NCI-H1105 treated with DMSO at 0.1 percent for 48 hours (cell line): ENCODE measurements at places on chromosomes 2 and 18.

- DNase-seq, result no peak
Measured at GRCh38 chr2:96926236-96926635, 56.4 kb upstream of the SEMA4C start.

- DNase-seq, result no peak
Measured at GRCh38 chr2:122034777-122035176, 279.3 kb downstream of the TSN start.

DNA sequence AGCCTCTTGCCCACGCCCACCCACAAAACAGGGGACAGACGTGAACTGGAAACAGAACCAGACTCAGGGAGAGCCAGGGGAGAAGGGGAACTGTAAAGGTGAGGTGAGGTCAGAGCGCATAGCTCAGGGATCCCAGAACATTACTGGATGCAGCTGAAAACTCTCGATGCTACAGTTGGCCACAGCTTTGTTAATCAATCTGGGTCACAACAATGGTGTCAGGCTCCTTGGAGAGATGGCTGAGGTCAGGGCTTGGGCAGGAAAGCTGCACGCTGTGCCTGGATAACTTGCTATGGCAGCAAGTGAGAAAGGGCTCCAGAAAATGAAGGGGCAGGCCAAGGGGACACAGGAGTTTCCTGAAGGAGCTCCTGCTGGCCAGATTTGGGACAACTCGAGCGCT lies 263.3 kb downstream of the TFCP2L1 start:
- DNase-seq, result no peak

DNA sequence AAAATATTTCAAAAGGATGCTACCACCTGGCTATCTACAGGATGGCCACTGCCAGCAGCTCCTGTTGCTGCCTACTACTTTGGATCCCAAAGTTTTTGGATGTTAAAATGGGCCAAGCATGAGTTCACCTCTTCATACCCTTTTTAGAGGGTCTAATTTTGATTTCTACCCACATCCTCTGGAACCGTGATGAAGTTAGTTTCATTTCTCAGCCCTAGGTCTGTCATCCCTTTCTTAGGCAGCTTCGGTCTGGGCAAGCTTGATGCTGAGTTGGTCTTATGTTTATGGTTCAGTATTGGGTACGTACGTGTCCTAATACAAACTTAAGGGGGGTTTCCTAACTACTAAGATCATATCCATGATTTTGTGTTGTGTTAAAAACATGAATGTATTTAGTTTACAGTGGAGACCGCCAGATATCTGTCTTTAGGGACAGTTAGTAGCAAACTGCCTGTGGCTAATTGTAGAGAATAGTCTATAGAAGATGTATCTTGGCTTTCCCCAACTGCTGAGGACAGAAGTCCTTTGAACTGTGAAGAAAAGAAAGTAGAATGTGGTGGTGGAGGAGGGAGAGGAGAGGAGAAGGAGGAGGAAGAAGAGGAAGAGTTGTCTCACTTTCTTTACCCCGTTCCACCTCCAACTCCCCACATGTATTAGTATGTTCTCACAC lies 184.9 kb downstream of the UBE2E3 start:
- DNase-seq, result no peak

DNA sequence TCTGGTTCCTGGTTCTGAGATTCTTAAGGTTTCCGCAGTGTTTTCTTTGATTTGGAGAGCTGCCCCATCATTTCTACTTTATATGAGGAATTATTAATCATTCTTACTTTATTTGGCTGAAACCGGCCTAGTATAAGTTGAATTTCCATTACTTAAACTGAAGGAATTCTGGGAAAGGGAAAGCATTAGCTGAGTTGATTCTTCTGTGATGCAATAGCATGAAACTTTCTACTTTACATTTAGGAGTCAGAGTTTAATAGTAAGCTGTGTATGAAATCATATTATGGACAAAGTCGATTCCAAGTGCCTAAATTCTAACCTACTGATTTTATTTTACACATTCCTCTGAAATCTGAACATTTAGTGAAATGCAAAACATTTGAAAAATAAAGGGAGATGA lies 1269.7 kb upstream of the ZEB2 start:
- no peak for DNase-seq

GRCh38 chr2:235501673-235502031 lies 7.8 kb downstream of the AGAP1 start:
- DNase-seq, result no peak

GRCh38 chr18:3230401-3231334 lies 10.9 kb upstream of the MYOM1 start:
- DNase-seq, result no peak

GRCh38 chr18:50898919-50899318 lies 20.0 kb downstream of the ME2 start:
- DNase-seq, result no peak

GRCh38 chr2:230868947-230869913 lies 4.5 kb downstream of the ITM2C start:
- DNase-seq, result no peak

- no peak for DNase-seq
Measured at GRCh38 chr2:206887745-206888144, 51.6 kb upstream of the CPO start.

GRCh38 chr2:239971115-239971514 lies 54.0 kb downstream of the NDUFA10 start:
- no peak for DNase-seq

- no peak for DNase-seq
Measured at GRCh38 chr2:20471902-20472559, 25.2 kb downstream of the RHOB start.

- peak; percentile 67 for DNase-seq
Measured at GRCh38 chr18:75478996-75479880, 51.7 kb upstream of the SMIM21 start.

- peak; percentile 26 for DNase-seq
Measured at GRCh38 chr18:45321520-45321919, 293.8 kb upstream of the SLC14A2 start.

DNA sequence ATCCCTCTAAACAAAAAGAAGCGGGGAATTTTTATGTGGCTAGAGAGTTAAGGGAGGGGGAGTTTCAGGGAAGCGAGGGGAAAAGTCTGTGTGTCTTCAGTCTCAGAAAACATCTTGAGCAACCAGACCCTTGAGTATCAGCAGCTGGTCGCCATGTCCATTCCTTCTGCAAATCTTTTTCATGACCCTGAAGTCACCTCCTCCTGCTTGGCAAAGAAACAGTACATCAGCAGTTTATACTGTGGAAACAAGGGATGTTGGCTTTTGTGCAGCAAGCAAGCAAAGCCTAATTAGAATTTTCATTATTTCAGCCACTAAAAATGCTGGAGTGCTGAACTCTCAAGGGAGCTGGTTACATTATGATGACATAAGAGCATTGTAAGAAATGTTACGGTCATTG lies 187.4 kb upstream of the SLC8A1 start:
- DNase-seq, result no peak

DNA sequence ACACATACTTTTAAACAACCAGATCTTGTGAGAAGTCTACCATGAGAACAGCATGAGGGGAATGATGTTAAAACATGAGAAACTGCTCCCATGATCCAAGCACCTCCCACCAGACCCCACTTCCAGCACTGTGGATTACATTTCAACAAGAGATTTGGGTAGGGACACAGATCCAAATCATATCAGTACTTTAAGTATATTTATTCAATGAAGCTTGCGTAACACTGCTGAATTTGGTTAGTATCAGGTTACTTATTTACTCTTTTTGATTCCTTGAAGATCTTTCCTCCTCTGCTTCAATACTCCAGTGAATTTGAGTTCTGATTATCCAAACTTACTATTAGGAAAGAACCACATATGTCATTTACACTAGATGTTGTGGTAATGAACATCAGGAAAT lies 418.6 kb downstream of the PIK3C3 start:
- no peak for DNase-seq

- DNase-seq, result peak; percentile 71
Measured at GRCh38 chr2:239358062-239358754, 42.6 kb downstream of the HDAC4 start.

GRCh38 chr18:77111449-77111848 lies 21.1 kb downstream of the MBP start:
- DNase-seq, result no peak

GRCh38 chr2:209721497-209721896 lies 50.1 kb upstream of the UNC80 start:
- no peak for DNase-seq

DNA sequence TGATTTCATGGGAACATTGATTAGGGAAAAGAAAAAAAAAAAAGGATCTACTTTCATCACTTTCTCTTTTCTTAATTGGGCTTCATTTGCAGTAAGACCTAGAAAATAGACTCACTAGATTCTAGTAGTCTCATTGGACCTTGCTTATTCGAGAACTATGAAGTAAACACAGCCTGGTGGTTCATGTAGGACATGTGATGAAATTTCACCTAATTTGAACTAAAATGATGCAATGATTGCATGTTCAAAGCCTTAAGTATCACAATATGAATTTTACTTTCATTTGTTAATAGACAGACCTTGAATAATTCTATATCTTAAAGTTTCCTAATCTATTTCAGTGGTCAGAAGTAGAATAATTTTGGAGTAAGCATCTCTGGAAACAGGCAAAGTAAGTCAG lies 688.9 kb upstream of the NRXN1 start:
- no peak for DNase-seq

DNA sequence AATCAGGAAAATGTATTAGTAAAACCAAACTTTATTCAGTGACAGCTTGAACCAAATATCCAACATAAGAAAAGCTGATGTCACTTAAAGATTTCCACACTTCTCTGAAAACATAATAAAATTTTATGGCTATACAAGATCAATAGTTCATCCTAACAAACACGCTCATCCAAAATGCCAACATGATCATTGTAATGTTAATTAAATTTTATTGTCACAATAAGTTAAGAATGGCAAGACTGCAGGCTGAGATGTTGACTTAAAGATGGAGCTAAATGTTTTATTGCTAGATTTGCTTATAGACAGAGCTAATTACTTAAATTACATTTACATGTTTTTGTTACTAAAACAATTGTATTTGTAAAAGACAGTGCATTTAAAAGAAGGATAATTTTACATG lies 140.3 kb downstream of the ERBB4 start:
- DNase-seq, result no peak

- DNase-seq, result no peak
Measured at GRCh38 chr2:234861841-234862735, 89.7 kb upstream of the SH3BP4 start.

GRCh38 chr2:147548451-147548850 lies 296.4 kb upstream of the ACVR2A start:
- DNase-seq, result no peak

DNA sequence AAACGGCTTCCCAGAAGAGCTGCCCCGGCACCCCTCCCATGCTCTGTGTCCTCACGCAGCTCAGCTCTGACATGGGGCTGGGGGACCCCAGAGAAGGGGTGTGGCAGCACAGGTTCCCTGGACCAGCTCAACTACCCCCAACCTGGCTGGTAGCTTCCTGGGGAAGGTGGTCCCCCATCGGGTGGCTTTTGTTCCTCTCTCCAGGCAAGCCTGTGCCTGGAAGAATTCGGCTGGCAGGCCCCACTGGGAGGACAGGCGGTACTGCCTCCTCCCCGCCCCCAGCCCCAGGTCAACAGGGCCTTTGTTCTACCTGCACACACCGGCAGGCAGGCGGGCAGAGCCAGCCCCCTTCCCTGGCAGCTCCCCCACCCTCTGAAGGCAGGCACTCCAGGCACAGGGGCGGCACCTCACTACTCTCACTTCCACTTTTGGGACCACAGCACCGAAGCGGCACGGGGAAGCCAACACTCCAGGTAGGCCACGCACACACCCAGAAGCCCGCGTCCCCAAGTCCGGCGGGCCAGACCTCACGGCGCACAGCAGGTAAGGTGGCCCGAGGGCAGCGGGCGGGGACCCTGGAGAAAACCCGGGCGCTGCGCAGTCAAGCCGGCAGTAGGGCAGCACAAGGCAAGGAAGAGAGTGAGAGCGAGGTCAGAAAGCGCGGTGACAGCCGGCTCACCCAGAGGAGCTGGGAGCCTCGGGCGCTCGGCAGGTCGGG lies 1.3 kb downstream of the HS6ST1 start:
- peak; percentile 35 for DNase-seq

GRCh38 chr2:13015532-13016320 lies 299.0 kb downstream of the TRIB2 start:
- peak; percentile 18 for DNase-seq

DNA sequence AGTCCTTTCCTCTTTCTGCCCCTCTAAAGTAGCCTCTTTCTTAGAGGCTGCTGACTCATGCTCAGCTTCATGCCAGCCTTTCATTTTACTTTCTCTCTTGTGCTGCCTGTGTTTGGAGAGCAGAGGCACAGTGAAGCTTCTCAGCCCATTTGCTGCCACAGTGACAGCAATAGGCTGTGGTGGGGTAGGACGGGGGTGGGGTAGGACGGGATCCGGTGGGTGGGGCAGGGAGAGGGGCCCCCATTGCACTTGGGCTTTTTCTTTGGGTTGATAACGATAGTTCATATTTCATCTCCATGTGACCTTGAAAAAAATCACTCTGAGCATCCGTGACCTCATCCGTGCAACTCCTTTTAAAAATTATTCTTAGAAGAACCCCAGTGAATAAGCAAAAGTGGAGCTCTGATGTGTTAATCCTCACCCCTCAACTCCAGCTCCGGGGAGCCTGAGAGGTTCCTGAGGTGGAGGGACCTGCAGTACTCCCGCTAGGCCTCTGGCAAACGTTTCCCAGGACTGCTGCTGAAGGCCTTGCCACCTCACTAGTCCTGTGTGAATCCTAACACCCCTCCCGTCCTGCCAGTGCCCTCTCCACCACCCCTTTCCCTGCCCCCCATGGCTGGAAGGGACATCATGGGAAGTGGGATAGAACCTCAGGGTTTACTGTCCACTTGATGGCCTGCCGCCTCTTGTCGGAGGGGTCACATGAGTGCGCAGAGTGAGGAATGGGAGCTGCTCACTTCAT lies 70.8 kb downstream of the INPP4A start:
- DNase-seq, result no peak

- DNase-seq, result no peak
Measured at GRCh38 chr2:164662066-164662465, 40.8 kb upstream of the GRB14 start.

DNA sequence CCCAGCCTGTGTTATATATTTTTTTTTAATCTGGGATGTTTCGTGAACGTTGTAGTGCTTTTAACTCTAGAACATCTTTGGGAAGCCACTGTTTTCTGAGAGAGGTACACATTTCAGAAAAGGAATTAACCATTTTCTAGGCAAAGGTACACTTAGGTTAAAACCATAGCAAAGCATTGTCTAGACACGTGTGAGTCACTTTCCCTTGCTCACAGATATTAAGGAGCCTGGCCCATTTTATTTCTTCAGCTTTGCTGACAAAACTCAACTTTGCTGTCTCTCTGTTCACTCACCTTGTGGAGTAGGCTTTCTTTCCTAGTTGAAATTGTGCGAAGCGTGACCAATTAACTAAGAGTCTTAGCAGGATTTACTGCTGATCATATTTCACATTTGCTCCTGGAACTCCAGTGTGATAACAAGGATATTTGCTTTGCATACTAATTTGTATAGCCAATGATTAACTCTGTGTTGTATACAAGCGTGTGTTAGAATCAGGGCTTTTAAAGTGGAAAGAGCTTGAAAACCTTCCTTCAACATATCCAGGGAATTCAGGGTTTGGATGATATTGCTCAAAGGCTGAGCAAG lies 215.0 kb upstream of the AGAP1 start:
- DNase-seq, result no peak

DNA sequence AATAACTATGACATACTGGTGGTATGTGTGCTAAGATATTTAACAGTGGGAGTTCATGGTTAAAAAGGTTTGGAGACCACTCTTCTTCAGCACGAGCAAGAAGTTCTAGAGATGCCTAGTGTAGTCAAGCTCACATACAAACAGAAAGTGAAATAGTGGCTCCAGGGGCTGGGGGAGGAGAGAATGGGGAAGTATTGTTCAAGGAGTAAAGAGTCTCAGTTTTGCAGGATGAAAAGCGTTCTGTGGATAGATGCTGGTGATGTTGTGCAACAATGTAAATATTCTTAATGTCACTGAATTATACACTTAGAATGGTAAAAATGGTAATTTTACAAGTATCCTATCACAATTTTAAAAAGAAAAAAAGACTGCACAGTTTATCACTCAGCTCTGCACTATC lies 29.0 kb upstream of the EPAS1 start:
- DNase-seq, result no peak
